ENCODE measurements at places on chromosomes 11 and 22.

DNA sequence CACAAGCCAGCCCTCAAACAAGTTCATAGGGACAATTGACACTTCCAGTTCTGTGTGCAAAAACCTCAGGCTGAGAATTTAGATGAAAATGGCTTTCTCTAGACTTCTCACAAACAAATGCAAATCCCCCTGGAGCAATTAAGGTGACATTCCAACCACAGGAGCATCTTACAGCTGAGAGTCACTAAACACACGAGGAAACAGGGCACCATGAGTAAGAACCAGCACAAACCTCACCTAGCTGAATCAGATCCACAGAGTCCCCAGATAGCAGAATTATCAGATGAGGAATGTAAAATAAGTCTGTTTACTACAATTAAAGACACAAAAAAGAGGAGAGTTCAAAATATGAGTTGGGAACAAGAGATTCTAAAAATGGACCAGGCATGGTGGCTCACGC is 51.5 kb downstream of the RTL6 start:
- ATAC-seq = no peak

GRCh38 chr11:32172848-32173834 is 82.3 kb downstream of the RCN1 start:
- no peak for ATAC-seq

DNA sequence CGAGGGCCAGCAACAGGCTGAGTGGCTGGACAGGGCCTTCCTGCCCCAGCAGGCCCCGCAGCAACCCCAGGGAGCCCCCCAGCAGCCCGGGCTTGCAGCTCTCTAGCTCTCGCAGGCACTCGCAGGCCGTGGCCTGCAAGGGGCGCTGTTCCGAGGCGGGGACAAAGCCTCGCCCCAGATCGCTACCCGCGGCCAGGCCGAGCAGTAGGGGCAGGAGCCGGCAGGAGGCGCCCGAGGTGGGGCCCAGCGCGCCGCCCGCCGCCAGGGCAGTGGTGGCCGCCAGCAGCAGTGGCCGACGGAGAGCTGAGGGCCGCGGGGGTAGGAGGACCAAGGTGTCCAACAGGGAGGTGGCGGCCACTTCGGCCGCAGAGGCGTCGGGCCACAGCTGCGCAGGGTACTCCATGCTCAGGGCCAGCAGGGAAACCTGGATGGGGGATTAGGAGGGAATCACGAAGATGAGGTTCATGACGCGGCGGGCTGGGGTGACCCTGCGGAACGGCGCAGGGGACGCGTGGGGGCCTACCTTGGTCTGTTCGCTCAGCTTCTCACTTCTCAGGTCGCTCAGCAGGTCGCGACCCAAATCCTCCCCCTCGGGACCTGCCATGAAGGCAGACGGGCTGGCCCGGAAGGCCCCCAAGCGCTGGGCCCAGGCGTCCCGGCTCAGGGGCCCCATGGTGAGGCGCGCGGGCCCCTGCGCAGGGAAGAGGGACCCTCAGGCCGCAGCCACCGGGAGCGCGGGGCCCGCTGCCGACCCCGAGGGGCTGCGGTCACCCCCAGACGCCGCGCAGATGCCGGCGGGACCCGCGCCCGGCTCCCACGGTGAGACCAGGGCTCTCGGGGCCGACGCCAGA is 632 bp downstream of the AP5B1 start:
- ATAC-seq = peak; percentile 76

DNA sequence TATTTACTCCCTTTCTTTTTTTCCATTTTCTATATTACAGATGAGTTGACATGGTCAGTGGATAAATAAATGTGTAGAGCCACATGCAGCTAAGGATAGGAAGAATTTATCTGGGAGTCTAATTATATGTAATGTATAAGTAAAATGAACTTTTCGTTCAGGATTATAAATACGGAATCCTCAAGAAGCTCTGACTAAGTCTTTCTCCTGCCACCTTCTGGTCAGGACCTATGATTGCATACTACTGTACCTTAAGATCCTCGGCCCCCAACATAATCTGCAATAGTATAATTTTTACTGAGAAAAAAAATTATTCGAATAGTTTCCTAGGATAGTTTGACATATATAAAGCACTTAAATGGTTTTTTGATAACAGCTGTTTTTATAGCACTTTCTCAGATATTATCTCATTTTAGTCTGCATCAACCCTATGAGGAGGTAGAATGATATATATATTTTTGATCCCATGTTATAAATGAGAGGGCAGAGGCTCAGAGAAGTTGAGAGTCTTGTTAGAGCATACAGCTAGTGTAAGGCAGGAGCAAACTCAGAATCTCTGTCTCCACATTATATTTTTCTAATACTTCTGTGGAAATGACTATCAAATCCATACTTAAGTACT is 36.1 kb downstream of the CCDC90B start:
- no peak for ATAC-seq

DNA sequence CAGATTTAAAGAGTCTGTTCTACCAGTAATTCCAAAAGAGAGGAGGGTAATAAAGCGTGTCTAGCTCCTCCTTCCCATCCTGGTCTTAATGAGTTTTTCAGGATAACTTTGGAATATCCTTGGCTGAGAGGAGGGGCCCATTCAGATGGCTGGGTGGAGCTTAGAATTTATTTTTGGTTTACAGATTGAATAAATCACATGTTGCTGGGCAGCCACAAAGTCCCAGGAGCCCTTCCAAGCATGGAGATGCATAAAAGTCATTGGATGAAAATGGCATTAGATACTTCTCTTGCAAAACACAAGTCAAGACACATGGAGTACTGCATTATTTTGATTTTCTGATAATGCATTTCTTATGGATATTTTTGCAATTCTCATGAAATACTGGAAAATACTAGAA is 139.0 kb downstream of the TRPC6 start:
- ATAC-seq = no peak

Data from activated CD4-positive, CD25-positive, alpha-beta regulatory T cell treated with anti-CD3 and anti-CD28 coated beads, Interleukin-2, amount 50 U/mL, for 24 hours (primary cell).